Stimulated activated memory B cell treated with anti-CD40 and anti-IgM and Interleukin-4, amounts not matched to agents 10 μg/mL and 1 μg/mL and 100 μg/mL, for 72 hours (primary cell): ENCODE measurements at places on chromosomes 2 and 18.
A peak's percentile ranks its signal among the peaks of the same experiment; 100 is the strongest.

- ATAC-seq, result no peak
Measured at GRCh38 chr2:241724259-241724974, 10.0 kb upstream of the D2HGDH start.

DNA sequence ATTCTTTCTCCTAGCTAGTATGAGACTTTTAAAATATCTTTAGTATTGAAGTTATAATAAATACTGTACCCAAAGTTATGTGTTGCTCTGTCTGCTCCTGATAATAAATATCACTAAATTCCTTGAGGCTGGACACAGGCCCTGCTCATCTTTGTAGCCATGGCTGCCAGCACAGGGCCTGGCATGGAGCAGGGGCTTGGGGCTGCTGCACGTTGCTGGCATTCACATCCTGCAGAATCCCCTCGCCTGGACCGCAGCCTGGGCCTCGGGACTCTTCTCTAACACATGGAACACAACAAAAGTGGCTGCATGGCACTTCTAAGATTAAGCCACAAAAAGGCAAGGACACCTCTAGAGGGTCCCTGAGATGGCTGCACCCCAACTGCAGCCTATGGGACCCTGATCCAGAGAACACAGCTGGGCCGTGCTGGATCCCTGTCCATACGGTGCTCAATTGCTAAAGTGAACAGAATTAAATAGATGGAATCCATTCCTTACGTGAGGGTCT is 477.5 kb upstream of the MYT1L start:
- ATAC-seq, result no peak

DNA sequence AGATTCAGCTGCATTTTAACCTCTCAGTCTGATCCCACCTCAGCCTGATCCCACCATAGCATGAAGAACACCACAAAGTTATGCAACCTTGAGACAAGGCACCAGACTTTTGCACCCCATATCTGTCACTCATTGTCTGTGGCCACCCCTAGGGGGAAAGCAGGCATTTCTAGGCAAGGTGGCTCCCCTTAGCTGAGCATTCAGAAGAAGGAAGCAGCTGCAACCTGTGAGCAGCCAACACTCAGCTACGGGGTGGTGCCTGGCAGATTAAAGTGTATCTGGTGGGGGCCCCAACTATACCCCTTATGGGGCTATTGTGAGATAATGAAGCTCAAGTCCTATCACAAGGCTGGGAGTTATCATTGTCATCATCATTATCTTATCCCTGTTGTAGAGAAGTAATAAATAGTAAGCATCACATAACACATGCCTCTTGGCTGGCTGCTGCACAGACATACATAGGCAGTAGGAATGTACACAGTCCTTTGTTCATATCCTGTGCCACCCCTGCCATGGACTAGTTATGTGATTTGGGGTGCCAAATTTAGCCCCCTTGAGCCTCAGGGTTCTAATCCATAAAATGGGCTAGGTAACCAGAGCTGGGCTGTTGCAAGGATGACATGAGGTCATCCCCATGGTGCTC is 20.6 kb upstream of the TMEM163 start:
- peak; percentile 53 for ATAC-seq

GRCh38 chr2:159584796-159585195 is 31.6 kb downstream of the BAZ2B start:
- no peak for ATAC-seq

DNA sequence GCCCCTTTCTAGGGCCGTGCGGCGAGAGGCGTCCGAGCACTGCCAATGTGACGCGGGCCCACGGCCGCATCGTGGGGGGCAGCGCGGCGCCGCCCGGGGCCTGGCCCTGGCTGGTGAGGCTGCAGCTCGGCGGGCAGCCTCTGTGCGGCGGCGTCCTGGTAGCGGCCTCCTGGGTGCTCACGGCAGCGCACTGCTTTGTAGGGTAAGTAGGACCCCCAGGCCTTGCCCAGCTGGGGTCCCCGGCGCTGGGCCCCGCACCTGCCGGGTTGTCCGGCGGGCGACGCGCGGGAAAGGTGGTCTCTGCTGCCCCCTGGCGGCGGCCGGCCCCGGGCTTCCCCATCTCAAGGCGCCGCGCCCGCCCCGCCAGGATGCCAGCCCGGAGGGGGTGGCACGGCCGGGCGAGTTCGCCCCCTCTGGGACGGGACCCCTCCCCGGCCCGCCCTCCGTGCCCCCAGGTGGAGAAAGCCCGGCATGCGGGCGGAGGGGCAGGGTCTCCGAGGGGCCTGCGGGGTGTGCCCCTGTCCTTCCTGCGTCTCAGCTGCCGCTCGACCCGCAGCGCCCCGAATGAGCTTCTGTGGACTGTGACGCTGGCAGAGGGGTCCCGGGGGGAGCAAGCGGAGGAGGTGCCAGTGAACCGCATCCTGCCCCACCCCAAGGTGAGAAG is 1.9 kb downstream of the PRSS56 start:
- ATAC-seq, result peak; percentile 62

GRCh38 chr2:127122361-127123027 is 15.5 kb upstream of the BIN1 start:
- ATAC-seq, result no peak

DNA sequence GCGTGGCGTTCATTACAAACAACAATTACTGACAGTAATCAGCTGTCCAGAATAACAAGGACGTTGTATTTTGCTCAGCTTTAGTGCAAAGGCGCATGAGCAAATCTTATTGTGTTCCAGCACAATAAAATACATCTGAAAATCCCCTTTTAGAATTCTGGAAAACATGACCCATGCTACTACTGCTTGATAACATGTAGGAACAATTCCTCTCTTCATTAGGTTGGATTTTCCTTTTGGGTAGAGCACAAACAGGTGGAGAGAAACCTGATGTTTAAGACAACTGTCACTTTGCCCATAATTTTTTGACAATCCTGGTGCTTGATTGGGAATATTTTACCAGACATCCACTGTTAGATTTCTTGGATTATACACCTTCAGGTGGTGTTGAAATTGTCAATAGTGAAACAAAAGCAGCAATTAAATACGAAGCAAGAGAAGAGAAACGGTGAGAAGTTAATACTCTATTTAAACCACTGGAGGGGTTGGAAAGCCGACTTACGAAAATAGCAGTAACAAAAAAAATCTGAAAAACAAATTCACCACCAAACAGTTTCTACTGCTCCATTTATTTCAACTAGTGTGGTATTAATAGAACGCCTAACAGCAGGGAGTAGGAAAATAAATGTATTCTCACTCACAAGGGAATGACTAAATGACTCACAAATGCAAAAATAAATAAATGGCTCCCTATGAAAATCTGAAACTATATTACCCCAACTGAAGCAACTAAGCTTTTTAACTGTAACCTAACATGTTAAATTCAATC is 102.7 kb downstream of the CPO start:
- ATAC-seq, result no peak

DNA sequence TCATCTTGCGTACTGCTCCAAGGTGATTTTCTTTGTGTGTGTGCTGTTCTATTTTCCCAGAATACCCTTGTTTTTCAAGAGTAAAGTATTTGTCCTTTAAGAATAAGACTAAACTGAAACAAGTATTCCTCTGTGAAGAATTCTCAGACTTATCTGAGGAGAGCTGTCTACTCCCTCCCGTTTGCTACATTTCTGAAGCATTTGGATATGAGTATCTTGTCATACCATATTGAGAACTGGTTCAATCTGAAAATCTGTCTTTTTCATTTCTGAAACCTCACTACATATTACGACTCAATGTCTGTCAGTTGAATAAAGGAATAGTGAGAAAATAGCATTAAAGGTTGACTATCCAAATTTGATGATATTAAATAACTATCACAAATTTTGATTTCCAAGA is 159.4 kb downstream of the PMAIP1 start:
- ATAC-seq, result no peak

GRCh38 chr2:231671270-231672050 is 36.9 kb upstream of the PTMA start:
- ATAC-seq, result peak; percentile 75

- ATAC-seq, result no peak
Measured at GRCh38 chr2:194870974-194871535, 786.0 kb upstream of the SLC39A10 start.

DNA sequence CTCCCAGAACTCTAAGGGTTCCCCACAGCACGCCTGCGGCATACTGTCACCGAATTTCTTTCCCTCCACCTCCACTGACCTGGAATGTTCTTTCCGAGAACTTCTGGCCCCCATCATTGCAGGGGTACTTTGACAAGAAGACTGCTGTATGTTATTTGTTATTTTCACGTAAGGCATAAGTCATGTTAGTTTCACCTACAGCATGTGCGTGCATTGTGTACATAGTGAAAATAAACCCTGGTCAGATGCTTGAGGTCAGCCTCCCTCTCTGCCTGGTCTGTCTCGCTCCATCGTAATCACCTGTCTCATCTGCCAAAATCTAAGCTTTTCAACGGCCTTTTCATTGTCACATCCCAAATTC is 4.1 kb downstream of the ABCG8 start:
- ATAC-seq, result no peak

GRCh38 chr2:189618197-189618596 is 37.6 kb upstream of the SLC40A1 start:
- no peak for ATAC-seq

GRCh38 chr2:232857158-232857563 is 12.9 kb upstream of the SNORC start:
- ATAC-seq, result no peak

DNA sequence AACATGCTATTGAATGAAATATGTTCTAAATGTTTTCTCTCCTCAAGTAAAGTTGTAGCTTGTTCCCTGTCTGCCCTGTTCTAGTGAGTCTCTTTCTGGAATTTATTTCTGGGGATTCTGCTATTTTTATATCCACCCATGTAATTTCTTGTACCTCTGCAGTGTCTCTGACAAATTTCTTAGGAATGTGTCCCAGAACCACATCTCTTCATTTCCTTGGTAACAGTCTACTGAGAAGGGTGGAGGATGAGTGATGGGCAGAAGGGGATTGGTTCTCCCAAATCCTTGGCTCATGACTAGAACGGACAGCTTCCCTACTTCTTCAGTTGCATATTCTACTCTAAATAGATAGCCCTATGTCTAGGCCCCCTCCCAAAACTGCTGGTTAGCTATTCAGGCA is 490.6 kb upstream of the LINC00305 start:
- ATAC-seq, result no peak

- ATAC-seq, result no peak
Measured at GRCh38 chr2:96826546-96827278, 10.6 kb downstream of the CNNM3 start.

DNA sequence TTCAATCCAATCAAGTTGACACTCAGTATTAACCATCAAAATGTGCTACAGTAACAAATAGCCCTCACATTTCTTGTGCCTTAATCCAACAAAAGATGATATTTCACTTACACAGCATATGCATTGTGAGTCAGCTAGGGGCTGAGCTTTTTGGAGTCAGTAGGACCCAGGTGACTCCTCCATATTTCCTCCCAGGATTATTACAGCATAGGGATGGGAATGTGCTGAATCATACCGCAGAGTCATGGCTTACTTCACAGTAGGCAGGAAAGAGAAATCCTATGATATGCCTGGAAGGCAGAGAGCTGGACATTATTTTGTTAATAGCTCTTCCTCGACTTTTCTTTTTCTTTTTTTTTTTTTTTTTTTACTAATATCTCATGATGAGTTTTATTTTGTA is 153.3 kb downstream of the TMEM182 start:
- no peak for ATAC-seq

DNA sequence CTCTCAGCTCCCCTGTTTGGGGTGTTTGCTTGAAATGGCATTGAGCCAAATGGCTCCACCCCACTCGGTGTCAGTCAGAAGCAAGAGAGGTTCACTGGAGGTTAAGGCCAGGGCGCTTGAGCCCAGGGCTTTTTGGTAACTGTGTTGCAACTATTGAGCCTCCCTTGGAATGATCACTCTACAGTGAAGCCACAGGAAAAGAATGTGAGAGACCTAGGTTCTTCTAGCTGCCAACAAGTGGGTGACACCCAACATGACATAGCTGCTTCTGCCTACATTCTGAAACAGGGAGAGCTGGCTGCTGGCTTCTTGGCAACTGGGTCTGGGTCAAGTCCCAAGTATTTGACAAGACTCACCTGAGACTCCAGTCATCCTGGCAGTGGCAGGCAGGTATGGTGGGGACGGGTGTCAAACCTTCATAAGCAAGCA is 7.1 kb upstream of the GRHL1 start:
- ATAC-seq, result no peak

DNA sequence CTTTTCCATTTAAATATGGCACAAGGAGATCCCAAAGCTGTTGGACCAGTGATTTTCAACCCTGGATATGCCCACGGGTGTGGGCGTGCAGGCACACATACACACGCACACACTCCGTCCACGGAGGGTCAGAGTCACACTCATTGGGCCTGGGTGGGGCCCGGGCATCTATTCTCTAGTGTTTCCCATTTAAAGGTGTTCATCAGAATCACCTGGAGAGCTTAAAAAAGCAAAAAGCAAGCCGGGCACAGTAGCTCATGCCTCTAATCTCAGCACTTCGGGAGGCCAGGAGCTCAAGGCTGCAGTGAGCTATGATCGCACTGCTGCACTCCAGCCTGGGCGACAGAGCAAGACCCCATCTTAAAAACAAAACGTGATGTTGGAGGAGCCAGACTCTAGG is 329.0 kb downstream of the GBX2 start:
- no peak for ATAC-seq

DNA sequence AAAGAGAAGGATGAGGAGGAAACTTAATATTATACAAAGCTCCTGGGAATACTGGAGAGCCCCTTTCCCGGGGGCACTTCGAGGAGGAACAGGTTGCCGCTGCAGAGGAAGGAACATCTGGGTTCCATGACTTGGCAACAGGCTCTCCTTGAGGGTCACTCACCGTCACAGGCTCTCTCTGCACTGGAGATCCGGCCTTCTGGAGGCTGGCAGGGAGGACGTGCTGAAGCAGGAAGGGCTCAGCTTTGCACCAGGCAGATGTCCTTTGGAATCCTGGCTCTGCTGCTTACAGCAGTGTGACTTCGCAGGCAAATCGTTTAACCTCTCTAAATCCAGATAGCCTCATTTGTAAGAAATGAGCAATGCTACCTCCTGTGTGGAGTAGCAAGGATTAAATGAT is 2.9 kb upstream of the DPYSL5 start:
- no peak for ATAC-seq

- peak; percentile 64 for ATAC-seq
Measured at GRCh38 chr2:202278036-202278760, 12.6 kb downstream of the NOP58 start.

- ATAC-seq, result no peak
Measured at GRCh38 chr2:103153580-103154284, 391.9 kb downstream of the TMEM182 start.

- ATAC-seq, result no peak
Measured at GRCh38 chr18:67582488-67582887, 66.0 kb upstream of the DSEL start.

- ATAC-seq, result no peak
Measured at GRCh38 chr18:419541-420175, 80.8 kb downstream of the COLEC12 start.

GRCh38 chr2:218218268-218219185 is 1.5 kb downstream of the ARPC2 start:
- ATAC-seq, result peak; percentile 63

- ATAC-seq, result no peak
Measured at GRCh38 chr18:904218-905090, at the start of gene ADCYAP1. Gene ADCYAP1 (plus strand): TSS chr18:904871. CDS start chr18:905387, 516 bp downstream.

- no peak for ATAC-seq
Measured at GRCh38 chr2:111983478-111984212, 71.4 kb upstream of the TMEM87B start.
